ENCODE measurements at places on chromosomes 1 and 21.

DNA sequence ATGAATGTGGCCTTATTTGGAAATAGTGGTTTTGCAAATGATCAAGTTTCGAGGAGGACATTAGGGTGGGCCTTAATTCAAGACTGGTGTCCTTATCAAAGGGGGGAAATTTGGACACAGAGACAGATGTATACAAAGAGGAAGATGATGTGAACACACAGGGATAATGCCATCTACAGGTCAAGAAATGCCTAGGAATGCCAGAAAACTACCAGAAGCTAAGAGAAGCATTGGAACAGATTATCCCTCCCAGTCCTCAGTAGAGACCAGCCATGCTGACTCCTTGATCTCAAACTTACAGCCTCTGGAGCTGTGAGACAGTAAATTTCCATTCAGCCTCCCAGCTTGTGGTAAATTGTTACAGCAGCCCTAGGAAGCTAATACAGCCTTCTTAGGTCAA is 151.4 kb downstream of the PTGER3 start:
- DNase-seq: peak; percentile 5

DNA sequence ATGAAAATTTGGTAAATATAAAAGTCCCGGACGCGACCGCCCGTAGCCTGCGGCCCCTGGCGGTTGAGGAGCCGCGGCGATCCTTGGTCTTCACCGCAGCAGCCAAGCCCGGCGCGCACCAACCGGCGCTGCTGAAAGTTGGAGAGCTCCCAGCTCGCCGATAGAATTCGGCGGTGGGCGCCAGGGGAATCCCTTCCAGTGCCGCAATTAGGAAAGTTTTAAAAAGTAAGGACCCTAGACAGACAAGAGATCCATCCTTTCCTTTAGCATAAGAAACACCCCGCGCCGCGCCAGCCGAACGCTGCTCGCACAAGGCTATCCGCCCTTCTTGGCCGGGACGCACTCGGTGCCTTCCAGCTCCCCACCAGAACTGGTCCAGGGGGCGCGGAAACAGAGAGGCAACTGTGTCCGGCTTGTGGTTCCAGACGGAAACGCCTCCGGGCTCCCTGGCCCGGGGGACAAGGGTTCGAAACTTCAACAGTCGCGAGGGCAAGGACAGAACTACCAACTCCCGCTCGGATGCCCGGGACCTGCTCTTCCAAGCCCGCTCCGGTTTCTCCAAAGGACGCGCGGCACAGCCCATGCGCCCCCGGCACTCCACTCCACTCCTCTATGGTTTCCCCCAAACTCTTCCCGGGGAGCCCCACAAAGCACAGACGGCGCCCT is 1.7 kb downstream of the FAM78B start:
- DNase-seq: no peak

DNA sequence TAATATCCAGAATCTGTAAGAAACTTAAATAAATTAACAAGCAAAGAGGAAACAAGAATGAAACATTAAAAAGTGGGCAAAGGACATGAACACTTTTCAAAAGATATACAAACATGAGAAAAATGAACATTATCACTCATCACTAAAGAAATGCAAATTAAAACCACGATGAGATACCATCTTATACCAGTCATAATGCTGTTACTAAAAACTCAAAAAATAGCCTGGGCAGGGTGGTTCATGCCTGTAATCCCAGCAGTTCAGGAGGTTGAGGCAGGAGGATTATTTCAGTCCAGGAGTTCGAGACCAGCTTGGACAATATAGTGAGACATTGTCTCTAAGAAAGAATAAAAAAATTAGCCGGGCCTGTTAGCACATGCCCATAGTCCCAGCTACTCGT is 6.1 kb downstream of the ZNF124 start:
- DNase-seq: no peak

DNA sequence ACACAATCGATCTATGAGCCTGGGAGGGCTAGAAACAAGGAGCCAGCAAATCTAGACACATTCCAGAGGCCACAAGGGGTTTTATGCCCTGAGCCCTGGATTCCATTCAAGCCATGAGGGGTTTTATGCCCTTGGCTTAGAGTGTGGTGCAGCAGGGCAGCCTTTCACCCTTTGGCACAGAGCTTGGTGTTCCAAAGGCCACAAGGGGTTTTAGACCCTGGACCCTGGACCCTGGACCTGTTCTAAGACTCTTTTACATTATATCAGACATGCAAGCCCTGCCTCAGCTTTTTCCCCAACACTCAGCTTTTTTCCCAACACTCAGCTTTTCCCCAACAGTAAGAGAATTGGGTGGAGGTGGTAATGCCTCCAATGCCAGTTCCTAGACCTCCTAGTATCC is 13.3 kb downstream of the MSTO1 start:
- DNase-seq: no peak

DNA sequence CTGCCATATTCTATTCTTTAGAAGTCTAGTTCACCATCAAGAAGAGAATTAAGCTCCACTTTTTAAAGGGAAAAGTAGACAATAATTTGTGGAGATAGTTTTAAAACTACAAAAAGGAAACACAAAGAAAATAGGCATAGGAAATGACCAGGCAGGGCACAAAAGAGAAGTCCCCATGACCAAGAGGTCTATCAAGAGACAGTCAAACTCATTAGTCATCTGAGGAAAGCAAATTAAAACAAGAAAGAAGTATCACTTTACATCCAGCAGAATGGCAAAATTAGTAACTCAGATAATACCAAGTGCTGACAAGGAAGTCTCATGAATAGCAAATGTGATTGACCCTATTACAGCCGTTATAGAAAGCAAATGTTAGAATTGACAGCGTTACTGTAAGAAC is 243.7 kb upstream of the SNX7 start:
- no peak for DNase-seq

- peak; percentile 93 for DNase-seq
Measured at GRCh38 chr1:157969697-157970485, 23.6 kb upstream of the KIRREL1 start.

GRCh38 chr1:11046625-11047365 is at the start of gene MASP2:
Gene MASP2, minus strand, starts transcription at chr1:11047239. Its CDS starts 32 bp downstream, at chr1:11047207.
- no peak for DNase-seq

DNA sequence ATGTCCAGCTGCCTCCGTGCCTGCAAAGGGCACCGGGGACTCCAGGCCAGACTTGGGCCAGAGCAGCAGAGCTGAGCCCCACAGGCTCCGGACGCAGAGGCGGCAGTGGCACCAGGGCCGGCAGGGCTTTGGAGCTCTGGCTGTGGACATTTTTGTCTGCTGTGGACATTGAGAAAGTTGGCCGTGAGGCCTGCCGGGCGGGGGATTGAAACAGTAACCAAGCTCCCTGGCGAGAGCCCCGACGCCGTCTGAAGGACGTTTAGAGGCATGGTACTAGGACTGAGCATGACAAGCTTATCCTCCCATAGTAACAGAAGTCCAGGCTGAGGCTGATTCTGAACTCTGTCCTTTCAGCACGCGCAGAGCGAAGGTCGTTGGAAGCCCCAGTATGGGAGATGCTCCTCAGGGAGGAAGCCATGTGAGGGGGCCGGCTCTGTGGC is 323.8 kb downstream of the AMY1C start:
- no peak for DNase-seq

DNA sequence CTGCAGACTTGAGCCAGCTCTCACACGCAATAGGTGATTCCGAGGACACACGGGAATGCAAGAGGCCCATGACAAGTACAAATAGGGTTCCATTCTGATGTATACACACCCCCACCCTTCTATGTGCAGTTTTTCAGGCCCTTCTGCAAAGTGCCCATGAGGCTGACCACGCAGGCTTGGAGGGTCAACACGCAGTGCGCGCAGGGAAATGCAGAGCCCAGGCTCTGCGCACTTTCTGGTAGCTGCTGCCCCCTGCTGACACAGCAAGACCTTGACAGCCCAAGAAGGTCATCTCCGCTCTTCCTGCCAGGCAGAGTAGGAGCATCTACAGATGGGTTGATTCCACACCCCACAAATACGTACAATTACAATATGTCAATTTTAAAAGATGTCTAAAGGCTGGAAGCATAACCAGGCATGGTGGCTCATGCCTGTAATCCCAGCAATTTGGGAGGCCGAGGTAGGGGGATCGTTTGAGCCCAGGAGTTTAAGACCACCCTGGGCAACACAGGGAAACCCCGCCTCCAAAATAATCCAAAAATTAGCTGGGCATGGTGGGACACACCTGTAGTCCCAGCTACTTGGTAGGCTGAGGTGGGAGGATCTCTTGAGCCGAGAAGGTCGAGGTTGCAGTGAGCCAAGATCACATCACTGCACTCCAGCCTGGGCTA is 18.5 kb downstream of the SH3BP5L start:
- DNase-seq: no peak

- DNase-seq: no peak
Measured at GRCh38 chr1:235931171-235931738, 64.5 kb upstream of the LYST start.

GRCh38 chr1:49190138-49190537 is 413.4 kb upstream of the BEND5 start:
- DNase-seq: no peak

DNA sequence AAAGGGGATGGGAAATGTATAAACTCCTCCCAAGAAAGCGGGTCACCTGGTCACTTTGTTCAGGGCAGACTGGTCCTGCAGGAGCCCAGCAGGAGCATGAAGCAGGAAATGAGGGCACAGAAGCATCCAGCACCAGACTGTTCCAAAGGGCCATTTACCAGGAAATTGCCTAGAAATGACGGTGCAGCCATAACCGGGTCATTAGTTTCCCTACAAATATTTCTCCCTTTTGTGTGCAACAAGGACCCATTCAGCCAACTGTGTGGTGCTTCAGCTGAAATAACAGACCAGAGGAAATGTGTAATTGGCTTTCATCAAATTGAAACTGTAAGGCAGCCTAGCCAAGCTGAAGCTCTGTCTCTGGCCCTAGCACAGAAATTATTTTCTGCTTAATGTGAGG is 7.6 kb upstream of the CTTNBP2NL start:
- DNase-seq: peak; percentile 27

- peak; percentile 85 for DNase-seq
Measured at GRCh38 chr1:66464802-66465201, 69.2 kb upstream of the SGIP1 start.

DNA sequence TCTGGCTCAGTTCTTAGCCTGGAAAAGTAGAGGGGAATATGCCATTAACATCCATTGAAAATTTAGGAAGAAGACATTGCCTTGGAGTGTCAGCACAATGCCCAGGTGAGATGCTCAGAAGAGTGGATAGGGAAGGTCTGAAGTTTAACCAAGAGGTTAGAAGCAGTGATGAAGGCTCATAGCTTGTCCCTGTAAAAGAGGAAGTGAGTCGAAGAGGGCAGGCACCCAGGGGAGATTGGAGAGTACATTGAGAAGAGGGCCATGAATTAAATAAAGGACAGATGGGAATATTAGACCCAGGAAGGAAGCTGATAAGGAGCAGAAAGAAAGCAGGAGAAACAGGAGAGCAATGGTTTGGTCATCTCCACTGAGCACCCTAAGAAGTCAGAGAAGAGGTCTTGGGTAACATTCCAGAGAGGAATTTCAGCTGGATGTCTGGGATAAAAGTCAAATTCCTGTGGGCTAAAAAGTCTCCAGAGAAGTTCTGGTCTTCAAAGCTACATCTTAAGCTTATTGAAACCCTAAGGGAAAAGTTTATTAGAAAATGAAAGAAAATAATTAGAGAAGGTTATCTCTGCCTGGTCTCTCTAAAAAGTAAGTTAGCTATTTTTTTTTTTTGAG is 17.3 kb downstream of the C8B start:
- no peak for DNase-seq

DNA sequence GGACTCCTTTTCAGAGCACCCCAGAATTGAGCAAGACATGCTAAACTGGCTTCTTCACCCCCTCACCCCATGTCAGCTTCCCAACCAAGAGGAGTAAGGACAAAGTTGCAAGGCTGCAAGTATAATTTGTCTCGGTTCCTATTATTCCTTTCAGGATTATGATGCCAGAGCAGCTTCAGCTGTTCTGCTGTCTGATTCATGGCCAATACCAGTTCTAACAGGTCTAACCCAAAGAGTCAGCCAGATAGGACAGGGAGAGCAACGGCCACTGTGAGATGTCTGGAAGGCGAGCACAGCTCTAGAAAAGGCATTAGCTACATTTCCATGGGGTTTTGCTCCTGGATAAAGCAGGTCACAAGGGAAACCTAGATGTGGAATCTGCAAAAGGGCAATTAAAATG is 53.3 kb upstream of the HOOK1 start:
- DNase-seq: no peak

DNA sequence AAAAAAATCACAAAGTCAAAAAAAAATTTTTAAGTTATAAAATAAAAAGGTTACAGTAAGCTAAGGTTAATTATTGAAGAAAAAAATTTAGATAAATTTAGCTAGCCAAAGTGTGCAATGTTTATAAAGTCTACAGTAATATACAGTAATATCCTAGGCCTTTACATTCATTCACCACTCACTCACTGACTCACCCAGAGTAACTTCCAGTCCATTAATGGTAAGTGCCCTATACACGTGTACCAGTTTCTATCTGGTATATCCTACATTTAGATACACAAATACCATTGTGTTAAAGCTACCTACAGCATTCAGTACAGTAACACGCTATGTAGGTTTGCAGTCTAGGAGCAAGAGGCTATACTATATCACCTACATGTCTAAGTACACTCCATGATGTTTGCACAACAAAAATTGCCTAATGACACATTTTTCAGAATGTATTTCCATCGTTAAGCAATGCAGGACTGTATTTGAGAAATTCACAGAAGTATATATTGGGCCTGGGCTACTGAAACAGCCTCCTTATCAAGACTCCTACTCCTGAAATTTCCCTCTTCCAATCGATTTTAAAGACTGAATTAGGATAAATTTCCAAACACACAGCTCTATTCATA is 155.1 kb downstream of the COP1 start:
- no peak for DNase-seq

DNA sequence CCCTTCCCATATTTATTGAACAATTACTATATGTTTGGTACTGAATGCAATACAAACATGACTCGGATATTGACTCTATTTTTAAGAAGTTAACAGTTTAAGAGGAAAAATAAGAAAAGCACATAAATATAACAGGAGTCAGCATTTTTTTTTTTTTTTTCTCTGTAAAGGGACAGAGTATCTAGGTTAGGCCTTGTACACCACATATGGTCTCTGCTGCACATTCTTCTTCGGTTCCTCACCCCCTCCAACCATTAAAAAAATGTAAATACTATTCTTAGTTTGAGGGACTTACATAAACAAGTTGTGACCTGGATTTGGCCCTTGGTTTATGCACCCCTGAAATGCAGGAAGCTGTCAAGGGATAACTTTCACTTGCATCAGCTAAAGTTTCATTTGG is 40.4 kb downstream of the PHC2 start:
- DNase-seq: no peak

DNA sequence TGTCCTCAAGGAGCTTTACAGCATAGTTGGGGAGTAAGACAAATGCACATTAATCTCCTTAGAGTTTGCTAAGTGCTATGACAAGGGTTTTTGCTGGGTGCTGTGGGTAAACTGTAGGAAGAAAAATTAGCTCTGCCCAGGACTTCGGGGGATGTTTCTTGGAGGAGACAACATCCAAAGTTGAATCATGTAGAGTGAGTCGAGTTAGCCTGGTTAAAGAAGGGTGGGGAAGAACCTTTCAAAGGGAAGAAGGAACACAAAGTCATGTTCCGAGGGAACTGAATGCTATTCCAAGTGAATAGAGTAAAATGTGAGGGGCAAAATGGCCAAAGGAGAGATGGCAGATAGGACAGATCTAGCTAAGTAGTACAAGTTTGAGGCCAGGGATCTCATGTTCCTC is 17.1 kb downstream of the SPRTN start:
- no peak for DNase-seq

Measured in A172 (cell line).